ENCODE measurements at places on chromosomes 4 and X.

GRCh38 chr4:98828801-98829200, 100.1 kb downstream of the EIF4E start:
- DNase-seq, result no peak

DNA sequence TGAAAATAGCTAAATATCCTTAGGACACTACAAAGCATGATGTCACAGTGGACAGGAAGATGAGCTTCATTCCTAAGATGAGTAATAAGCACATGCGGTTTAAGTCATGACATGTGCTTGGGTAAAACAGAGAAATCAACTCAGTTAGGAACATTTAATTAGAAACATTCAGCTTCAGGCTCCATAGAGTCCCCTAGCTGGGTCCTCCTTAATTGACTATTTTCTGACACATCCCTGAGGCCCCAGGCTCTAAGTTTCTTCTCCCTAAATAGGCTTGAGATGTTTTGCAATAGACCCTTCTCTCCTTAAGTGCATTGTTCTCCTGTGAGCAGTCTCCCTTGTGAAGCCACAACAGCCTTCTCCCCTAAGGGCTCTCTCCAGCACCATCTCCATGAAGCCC, 70.4 kb upstream of the ANXA3 start:
- DNase-seq, result no peak

- DNase-seq, result no peak
Measured at GRCh38 chrX:148811236-148811635, 310.8 kb downstream of the AFF2 start.

GRCh38 chrX:108000751-108001150, 18.6 kb upstream of the TEX13B start:
- DNase-seq, result no peak

DNA sequence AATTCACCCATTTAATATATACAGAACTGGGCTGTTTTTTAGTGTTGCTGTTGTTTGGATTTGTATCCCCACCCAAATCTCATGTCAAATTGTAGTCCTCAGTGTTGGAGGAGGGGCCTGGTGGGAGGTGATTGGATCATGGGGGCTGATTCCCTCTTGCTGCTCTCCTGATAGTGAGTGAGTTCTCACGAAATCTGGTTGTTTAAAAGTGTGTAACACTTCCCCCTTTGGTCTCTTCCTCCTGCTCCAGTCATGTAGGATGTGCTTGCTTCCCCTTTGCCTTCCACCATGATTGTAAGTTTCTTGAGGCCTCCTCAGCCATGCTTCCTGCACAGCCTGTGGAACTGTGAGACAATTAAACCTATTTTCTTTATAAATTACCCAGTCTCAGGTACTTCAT, 141.6 kb upstream of the AADAT start:
- no peak for DNase-seq

DNA sequence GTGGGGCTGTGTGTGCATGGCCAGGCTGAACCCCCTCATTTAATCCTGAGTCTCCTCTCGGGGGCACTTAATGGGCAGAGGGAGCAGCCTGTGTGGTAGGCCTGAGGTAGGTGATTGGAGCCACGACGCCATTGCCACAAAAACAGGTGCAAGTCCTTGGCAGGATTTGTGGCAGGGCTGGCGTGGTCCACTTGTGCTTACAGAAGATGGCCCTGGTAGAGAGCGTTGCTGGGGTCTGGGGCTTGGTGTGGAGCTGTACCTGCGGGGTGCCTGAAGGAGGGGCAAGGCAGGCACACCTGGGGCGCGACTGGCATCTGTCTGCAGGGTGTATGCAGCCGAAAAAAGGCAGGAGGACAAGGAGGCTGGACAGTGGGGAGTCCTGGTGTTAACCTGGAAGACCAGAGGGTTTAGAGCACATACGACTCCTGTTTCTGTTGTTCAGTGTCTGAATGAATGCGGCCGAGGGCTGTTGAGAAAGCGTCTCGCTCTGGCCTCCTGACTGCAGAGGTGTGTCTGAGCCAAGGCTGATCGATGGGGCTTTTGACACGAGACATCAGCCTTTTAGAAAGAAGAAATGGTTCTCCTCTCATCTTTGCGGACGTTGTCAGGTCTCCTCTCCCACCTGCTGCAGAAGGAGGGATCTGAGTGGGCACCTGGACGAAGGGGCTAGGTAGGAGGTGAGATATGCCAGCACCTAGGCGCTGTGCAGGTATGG, 52.0 kb downstream of the TBC1D14 start:
- DNase-seq, result no peak

DNA sequence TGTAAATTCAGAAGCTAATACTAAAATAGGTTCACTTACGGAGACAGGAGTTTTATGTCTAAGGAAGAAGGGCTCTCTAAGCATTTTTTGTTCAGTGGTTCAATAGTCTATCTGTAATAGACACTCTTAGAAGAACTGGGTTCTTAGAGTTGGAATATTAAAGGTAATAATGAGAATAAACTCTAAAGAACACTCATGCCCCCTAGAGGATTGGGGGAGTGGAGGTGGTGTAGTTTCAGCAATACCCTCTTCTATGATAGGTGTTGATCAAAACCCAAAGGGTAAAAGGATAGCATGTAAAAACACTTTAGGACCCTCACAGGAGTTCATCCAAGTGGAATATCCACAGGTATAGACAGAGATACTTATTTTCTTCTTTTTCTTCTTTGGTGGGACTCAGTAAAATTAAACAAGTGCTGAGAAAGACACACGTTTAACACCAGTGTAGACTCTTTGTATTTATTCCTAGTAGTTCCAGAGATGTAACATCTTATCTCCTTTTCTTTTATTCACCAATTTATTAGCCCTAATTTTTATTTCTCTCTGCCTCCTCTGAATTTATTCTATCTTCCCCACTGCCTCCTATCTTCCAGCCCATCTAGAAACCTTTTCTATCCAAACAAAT, 25.7 kb upstream of the MND1 start:
- DNase-seq, result no peak

GRCh38 chr4:63393544-63393943, 1015.7 kb downstream of the TECRL start:
- DNase-seq, result no peak

GRCh38 chr4:124278477-124278876, 434.1 kb downstream of the ANKRD50 start:
- DNase-seq, result no peak

GRCh38 chr4:15238720-15239119, 189.1 kb upstream of the C1QTNF7 start:
- DNase-seq, result no peak

DNA sequence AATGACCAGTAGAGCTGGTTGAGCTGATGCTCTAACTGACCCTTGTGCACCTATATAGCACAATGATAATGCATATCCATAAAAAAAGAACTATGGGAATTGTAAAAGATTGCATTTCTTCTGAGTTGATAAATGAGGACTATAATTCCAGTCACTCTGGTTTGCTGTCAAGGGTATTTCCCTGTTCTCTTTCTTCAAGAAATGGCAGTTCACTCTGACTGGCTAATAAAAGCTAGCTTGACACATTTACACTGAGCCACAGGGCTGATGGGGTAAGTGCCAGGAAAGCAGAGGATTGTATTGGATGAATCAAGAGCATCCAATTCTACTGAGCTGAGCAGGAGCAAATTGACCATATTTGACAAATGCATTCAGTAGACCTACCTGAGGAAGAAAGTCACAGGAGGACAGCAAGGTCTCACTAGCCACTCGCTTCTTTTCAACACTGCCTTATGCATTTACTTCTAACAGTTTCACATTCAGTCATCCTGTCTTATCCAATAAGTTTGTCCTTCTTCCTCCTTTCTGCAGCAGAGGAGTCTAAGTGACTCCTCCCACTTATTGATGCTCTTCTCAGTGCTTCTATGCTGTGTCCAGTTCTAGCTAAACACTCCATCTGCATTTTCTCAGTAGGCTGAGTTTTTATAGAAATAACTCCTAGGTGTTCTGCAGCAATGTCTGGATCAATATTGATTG, 43.0 kb downstream of the RBMX2 start:
- no peak for DNase-seq

DNA sequence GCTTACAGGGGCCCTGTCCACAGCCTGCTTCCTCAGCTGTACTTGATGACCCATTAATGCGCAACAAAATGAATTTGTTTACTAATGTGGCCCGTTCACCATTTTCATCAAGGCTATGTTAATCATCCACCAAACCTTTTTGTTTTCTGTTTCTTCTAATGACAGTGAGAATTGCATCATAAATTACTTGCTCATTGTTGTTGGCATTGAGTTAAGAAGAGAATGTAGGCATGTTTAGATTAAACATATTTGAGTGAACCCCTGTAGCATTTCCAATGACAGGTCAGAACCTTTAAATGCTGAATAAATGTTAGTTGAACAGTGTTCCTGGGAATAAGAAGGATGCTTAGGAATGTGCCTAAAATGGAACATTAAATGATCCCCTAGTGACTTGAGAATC, 183.4 kb downstream of the SPRY1 start:
- DNase-seq, result no peak

DNA sequence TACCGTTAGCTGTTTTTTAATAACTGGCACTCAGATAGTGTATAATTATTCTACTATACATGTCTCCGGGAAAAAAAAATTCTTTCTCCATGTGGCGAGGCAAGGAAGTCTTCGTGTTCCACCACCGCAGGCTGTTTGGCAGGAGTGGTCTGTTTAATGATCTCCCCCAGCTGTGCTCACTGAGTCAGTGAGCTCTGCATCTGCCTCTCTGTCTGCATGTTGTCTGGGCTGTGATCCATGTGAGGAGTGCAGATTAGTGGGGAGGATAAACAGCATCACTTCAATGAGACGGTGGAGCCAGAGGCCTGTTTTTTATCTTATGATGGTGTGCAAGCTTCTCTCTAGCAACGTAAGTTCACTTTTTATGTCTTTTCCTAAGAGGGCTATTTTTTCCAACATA, 69.8 kb downstream of the RPS3A start:
- DNase-seq, result no peak

GRCh38 chr4:159353422-159354116, 250.7 kb downstream of the RAPGEF2 start:
- DNase-seq, result no peak

GRCh38 chr4:165209796-165210195, 2.4 kb downstream of the KLHL2 start:
- DNase-seq, result no peak

- DNase-seq, result no peak
Measured at GRCh38 chrX:16587836-16588235, 62.1 kb upstream of the S100G start.

DNA sequence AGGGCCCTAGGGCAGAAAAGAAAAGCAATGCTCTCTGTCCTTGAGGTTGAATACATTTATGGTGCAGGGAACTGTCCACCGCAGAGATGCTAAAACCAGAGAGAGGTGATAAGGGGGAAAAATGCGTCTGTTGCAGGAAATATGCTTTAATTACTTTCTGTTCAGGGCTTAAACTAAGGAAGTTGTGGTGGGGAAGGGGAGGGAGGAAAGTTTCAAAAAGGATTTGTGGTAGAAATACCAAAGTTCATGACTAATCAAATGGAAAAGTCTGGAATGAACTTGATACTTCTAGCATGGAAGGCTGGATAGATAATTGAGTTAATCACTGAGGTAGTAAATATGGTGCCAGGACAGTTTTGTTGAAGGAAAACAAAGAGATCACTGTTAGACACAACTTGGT, 99.0 kb downstream of the ASB9 start:
- DNase-seq, result no peak

GRCh38 chr4:158671665-158671914, at the start of gene C4orf46:
C4orf46 (minus strand) TSS chr4:158671887; CDS start chr4:158671801, 86 bp downstream.
- no peak for DNase-seq

- no peak for DNase-seq
Measured at GRCh38 chrX:70092247-70092646, 30.0 kb downstream of the OTUD6A start.

DNA sequence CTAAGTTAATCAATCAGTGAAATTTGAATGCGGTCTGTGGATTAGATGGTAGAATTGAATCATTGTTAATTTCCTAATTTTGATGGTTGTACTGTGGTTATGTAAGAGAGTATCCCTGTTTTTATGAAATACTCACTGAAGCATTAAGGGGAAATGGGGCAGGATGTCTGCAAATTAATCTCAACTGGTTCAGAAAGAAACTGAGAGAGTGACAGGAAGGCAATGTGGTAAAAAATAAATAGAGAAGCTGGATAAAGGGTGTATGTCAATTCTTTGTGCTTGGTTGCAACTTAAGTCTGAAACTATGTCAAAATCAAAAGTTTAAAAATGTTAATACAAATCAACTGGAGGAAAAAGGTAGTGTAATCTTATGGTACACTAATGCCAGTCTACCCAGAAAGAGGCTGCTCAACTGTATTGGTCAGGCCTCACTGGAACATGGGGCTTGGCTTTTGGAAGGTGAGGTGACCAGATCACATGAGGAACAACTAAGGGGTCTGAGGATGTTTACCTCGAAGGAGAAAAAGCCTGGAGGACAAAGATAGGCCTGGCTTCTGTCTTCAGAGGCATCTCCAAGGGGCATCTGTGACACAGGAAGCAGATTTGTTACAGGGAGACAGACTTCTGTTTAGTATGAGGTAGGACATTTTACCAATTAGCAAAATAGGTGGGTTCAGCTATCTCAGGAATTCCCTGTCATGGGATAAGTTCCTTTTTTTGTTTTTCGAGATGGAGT, 83.1 kb downstream of the DLG3 start:
- no peak for DNase-seq

- DNase-seq, result no peak
Measured at GRCh38 chr4:168877511-168878491, 132.3 kb downstream of the CBR4 start.
